Stomach (tissue), 19 donors: ENCODE measurements at places on chromosomes 12 and 14. TPM values are rescaled to one million over a fixed set of nuclear protein-coding genes. Genes with fewer than 3 reads are reported as not detected.

Gene KIF26A
- polyA plus RNA-seq: 1.2 TPM

Gene ANKRD33
- not detected for polyA plus RNA-seq

Gene DIO3
- 3.4 TPM for polyA plus RNA-seq

Gene TEDC1
- polyA plus RNA-seq: 13.8 TPM

Gene OTX2
- polyA plus RNA-seq: not detected
